ENCODE measurements at places on chromosomes 13 and 19.
A peak's percentile ranks its signal among the peaks of the same experiment; 100 is the strongest.

DNA sequence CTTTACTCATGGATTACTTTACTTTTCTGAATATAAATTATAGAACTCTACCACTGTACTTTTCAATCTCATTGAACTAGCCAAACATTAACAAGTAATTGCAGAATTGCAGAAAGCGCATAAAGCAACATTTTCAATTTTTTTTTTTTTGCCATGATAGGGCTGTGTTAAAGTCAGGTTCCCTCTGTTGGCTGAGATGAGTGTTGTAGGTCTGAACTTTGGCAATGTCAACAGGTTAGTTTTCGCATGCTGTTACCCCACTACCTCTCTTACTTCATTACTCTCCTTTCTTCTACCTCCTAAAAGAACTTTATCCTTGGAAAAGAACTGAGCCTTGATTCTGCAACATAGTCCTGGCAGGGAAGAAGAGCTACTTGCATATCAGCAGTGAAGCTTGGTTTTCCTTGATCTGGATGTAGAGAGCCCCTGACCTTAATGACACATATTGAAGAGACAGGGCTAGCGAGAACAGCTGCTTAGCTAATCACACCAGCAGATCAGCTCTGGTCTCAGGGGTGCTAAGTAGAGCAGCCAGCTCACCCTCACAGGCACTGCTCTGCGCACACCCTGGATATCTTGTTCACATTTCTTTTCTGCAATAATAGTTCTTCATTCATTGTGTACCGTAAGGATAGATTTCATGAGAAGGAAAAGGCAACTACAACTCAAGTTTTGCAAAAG is 119.5 kb downstream of the FLT1 start:
- no peak for DNase-seq

GRCh38 chr19:58154679-58155648 is 4.4 kb upstream of the ZNF329 start:
- DNase-seq = peak; percentile 88

- DNase-seq = no peak
Observed at GRCh38 chr19:2771786-2772674, 11.0 kb downstream of the SGTA start.

GRCh38 chr19:36423925-36424324 is 5.5 kb upstream of the ZFP82 start:
- DNase-seq = no peak

DNA sequence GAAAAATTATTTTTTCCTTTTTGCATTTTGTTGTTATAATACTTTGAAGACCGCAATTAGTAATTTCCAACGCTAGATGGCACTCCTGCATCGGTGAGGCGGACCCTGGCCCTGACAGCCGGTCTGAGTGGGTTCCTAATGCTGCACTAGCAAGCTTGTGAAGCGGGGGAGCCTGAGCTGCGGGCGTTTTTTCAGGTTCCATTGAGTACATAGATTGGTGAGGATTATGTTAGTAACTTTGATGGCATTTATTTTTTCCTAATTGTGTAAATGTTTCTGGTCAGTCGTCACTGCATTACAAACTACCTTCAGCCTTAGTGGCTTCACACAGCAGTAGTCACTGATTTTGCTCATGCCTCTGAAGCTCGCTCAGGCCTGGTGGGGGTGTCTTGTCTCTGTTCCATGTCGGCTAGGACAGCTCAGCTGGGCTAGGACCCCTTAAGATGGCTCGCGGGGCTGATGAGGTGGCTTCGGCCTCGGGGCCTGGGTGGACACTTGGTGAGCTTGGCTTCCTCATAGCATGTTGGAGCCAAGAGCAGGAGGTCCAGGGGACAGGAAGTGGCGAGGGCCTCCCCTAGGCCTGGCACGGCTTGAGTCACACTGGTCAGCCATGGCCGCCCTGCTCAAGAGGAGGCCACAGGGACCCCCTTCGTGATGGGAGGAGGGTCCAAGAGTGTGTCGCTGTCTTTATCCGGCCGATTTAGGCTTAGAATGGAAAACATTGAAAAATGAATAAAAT is 25.0 kb downstream of the ERCC5 start:
- DNase-seq = peak; percentile 74

DNA sequence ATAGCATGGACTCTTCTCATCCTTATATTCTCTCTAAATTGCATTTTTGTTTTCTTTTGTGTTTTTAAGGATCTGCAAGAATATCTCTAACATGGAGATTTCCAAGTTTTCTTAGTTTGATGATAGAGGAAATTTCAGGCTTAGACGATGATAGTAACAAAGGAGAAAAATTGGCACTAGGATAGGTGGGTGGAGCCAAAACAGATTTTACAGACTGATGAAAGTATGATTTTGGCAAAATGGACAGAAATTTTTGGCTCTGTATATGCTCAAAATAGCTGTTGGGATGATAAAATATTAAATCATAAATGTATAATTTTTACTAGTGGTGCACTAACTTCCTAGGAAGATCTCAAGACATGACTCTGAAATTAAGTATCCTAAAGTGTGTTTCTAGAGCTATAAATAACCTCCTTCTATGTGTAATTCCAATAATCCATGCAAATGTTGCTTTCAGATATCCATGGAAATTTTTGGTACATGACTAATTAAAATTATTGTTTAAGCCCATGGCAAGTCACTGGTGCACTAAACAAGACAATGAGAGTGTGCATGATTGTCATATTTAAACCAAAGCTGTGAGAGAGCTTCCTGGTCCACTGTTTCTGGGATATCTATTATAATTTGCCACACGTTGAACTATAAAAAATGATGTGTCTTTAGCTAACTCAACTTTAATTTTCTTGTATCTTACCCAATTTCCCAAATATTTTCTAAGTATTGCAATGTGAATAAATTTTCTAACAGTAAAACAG is 55.8 kb upstream of the NBEA start:
- no peak for DNase-seq

DNA sequence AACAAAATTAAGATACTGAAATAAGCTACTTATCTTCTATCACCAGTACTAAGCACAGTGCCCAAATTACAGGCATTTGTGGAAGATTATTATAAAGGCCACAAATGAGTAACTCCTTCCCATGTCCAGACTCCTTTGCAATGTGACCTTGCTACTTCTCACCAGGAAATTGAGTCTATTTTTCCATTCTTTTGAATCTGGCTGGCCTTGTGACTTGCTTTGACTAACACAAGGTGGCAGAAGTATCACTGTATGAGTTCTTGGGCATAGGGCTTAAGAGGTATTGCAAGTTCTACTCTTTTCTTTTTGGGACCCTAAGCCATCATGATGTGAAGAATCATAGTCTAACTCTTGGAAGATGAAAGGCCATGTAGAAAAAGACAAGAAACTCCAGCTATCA is 49.9 kb downstream of the UGGT2 start:
- DNase-seq = no peak

- DNase-seq = no peak
Observed at GRCh38 chr13:37001921-37002250, 1.3 kb downstream of the EXOSC8 start.

- DNase-seq = peak; percentile 6
Observed at GRCh38 chr13:107678075-107678689, 537.2 kb downstream of the LIG4 start.

DNA sequence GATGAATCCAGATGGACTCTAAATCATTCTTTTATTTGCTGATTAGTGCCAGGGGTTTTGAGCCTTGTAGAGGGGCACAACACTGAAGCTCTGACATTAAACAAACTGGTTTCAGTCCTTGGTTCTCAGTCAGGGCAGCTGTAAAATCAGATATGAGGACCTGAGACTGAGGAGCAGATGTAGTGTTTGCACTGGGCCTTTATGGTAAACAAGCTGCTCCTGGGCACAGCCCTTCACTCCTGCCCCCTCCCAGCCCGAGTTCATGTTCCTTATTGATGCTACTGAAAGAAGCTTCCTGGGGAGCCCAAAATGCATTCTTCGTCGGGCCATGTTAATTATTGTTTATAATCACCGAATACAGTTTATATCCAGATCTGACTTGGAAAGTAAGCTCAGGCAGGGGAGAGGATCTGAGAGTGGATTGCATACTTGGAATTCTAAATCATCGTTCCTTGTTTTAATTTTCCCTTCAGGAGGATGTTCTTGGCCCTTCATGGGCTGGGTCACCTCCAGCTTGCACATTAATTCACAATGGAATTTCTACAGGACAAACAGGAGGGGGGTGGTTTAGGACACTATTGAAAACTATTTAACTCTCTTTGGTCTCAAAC is 213.5 kb downstream of the FGF9 start:
- no peak for DNase-seq

DNA sequence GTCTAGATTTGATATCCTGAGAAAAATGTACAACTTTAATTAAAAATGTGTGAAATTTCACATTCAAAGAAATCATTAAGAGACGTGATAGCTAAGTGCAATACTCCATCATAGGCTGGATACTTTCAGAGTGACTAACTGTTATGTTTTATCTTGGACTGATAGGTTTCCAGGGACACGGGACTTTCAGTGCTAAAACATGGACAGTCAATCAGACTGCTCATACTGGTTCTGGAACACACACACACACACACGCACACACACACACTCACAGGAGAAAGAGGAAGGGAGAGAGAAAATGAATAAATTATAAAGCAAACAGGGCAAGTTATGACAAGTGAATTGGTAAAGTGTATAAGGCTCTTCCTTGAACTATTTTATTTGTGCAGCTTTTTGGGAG is 955.9 kb downstream of the SLITRK5 start:
- no peak for DNase-seq

GRCh38 chr13:91323349-91323748 is 24.1 kb upstream of the MIR17HG start:
- DNase-seq = no peak

DNA sequence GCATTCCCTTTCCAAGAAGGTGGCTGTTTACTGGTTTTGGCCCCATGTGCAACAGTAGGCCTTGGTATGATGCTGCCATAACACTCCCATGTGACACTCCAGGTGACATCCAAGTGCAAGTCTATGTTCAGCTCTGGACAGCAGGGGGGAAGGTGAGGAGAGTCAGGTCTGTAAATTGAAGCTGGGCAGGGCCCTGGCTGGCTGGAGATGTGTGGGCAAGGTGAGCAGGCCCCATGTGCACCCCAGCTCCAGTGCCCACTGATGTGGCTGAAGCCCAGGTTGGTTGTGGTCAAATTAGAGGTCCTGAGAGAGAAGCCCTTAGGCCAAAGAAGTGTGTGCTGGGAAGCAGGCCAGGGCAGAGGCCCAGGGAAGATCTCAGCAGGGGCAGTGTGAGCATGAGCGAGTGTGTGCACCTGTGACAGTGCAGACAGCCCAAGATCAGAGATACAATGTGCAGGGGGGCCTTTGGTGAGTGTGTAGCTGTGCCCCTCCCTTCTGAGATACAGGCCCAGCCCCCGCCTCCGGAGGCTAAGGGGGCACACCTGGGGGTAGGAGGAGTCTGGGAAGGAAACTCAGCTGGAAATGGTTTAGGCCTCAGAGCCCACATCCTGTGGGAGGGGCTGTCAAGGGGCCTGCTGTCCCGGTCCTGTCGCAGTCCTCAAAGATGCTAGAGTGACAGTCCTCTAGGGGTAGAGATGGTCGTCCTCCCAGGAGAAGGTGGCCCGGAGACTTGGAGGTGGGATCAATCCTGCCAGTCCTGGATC is 18.6 kb downstream of the DEDD2 start:
- no peak for DNase-seq

GRCh38 chr13:101449790-101450748 is 2.4 kb upstream of the ITGBL1 start:
- DNase-seq = peak; percentile 70

GRCh38 chr19:38433268-38433733 is at the start of gene RYR1:
Gene RYR1, plus strand, starts transcription at chr19:38433691. Its CDS starts 139 bp downstream, at chr19:38433830.
- DNase-seq = no peak

- no peak for DNase-seq
Observed at GRCh38 chr13:111937777-111938311, 129.1 kb upstream of the SOX1 start.

GRCh38 chr19:23283925-23284324 is 33.7 kb upstream of the ZNF724 start:
- no peak for DNase-seq

DNA sequence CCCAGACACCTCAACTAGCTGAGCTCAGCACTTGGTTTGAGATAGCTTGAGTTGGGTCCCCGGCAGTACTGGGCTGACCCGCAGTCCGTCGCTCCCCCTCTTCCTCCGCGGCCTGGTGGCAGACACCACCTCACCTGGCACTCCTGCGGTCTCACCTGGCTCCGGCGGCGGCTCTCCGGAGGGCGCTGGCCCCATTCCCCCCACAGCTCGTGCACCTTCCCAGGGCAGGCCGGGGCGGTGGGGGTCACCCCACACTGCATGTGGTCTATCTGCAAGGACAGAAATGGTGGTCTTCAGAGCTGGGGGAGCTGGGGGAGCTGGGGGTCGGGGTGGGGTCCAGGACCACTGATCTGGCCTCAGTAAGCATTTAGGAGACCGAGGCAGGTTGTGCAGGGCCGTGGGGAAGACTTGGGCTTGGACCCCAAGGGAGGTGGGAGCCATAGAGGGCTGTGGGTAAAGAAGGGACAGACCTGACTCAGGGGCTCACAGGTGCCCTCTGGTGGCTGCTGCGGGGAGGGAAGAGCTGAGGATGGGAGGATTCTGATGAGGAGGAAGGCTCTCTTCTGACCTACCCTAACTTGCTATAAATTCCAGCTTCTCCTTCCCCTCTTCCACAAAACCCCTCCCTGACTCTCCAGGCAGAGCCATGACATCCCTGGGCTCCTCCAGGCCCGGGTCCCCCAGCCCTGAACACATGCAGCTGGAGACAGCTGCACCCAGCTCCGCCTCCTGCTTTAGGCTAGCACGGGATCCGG is 6.7 kb upstream of the PLIN4 start:
- peak; percentile 33 for DNase-seq

DNA sequence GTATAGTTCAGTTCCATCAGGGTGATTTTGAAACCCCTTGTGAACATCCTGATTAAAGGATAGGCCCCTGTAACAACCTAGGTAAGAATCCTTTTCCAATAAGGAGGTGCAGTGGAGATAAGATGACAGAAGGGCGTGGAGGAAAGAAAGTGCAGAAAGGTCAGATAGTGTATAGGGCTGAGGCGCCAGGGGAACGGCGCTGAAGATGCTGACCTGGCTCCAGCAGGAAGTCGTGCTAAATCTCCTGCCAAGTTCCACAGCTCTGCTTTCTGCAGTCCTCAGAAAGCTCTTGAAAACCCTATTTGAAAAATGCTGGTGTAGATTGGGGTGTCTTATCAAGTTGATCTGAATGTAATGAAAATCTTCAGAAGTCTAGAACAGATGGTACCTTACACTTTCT is 221.7 kb downstream of the COG6 start:
- DNase-seq = no peak

DNA sequence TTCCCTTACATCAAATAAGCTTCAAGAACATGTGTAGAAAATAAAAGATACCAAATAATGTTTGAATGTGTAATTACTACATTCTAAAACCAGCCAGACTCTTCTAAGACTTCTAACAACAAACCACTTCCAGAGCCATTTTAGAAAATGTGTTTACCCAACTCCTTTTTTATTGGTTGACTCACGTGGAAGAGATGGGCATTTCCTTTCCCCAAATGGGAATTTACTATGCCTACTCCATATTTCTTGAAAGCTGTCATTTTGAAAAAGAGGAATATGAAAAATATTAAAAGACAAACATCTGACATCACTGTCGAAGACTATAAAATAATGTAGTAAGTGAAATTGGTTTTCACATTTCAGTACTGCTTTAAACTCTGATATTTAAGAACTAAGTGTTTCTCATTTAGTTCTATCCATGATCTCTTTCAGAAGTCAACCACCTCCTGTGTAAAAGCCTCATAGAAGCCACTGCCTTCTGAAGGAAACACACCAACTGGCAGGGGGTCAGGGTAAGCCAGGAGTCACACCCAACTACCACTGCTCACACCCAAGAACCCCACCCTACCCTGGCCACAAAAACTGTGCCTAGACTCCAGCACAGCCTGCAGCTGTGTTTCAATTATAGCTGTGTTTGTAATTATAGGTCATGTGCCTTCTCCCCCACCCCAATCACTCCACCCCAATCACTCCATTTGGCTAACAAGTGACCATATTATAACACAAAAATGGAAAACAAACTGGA is 86.8 kb downstream of the UBL3 start:
- no peak for DNase-seq

- no peak for DNase-seq
Observed at GRCh38 chr19:15838351-15838750, 22.9 kb upstream of the OR10H1 start.

Measured in COLO829 (cell line).